Cardiac muscle cell (in vitro differentiated cells and primary cell): ENCODE measurements at places on chromosomes 3 and 15. TPM values are rescaled to one million over a fixed set of nuclear protein-coding genes. Genes with fewer than 3 reads are reported as not detected.

- peak; percentile 78 for DNase-seq
Observed at GRCh38 chr15:47987908-47988532, 132.8 kb upstream of the SLC24A5 start.

GRCh38 chr15:64875641-64876223, 34.0 kb downstream of the PLEKHO2 start:
- no peak for DNase-seq

DNA sequence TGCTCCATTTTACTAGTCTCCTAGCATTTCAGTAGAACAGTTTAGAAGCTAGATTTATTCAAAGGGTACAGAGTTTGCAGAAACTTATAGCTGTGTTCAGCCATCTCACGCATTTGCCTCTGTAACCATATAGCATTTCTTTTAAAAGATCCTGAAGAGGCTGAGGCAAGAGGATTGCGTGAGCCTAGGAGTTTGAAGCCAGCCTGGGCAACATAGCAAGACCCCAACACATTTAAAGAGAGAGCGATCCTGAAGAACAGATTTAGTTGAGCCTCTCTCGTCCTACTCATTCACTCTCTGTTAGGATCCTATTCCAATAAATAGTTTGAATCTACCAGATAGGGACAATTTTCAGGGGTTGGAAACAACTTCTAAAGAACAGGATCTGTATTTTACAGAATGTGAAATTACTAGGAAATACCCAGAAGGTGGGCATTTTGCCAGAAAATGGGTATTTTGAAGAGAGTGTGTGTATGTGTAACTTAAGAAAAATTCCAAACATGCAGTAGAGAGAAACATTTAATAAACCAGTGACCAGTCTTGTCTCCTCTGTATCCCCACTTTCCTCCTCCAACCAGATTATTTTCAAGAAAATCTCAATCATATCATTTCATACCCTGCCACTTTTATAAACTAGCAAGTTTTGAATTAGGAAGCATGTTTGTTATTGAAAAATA, 4.5 kb downstream of the EIF3J start:
- no peak for DNase-seq

GRCh38 chr3:184155644-184156521, 706 bp downstream of the DVL3 start:
- DNase-seq = peak; percentile 54

DNA sequence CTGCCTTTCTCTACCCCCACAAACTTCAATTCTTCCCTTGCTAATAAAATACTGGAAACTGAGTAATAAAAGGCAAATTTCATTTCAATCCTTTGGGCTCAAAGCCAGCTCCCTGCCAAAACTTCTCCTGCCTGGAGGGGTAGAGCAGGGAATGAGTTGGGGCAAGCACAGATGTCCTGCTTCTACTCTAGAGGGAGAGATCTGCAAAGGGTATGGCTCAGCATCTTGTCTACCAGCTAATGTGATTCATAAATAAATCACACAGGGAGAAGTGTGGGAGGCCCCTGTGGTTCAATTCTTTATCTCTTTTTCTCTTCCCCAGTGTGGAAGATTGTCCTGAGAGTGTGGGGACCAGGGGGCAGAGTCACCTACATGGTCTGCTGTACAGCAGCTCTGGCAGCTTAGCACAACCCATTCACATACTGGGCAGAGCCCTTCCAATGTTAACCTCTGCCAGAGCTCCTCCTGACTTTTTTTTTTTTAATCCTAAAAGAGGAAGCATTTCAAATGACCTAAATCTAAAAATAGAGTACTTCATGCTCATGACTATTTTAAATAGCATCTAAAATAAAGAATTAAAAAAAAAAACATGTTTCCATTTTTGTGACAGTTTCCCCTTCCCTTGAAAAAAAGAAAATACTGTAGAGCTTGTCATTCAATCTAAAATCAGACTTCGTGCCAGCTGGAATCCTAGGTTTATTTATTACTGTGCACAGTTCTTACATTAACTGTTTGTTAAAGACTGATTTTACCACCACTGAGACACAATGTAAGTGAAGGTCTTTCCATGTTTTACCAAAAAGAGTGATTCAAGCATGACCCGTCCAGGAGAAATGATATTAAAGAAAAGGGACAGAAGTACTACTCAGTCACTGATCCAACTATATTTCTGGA, 1083.7 kb upstream of the CFAP20DC start:
- no peak for DNase-seq

DNA sequence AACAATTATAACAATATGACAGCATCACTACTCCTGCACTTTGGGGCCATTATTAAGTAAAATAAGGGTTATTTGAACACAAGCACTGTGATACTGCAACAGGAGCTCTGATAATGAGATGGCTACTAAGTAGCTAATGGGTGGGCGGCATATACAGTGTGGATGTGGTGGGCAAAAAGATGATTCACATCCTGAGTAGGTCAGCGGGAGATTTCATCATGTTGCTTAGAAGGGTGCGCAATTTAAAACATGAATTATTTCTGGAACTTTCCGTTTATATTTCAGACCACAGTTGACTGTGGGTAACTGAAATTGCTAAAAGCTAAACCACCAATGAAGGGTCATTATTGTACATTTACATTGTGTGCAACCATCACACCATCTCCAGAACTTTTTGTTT, 42.3 kb downstream of the FBXO22 start:
- DNase-seq = peak; percentile 65

- no peak for DNase-seq
Observed at GRCh38 chr3:140298569-140299070, 363.6 kb downstream of the CLSTN2 start.

GRCh38 chr15:90154246-90154645, 46.9 kb upstream of the SEMA4B start:
- no peak for DNase-seq

DNA sequence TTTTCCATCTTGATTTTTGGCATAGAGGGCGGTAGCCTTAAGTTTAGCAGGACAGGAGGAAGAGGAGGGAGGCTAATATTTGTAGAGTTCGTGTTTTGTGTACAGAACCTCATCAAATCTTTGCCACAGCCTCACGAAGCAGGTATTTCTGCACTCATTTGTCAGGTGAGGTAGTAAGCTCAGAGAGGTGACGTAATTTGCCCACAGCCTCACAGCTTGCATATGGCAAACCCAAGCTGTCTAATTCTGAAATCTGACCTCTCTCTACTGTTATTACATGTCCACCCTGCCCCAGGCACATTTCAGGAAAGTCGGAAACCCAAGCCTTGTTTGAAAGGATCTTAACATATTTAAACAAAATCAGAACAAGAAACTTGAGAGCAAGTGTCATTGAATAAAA, 91.1 kb upstream of the TPM1 start:
- no peak for DNase-seq

DNA sequence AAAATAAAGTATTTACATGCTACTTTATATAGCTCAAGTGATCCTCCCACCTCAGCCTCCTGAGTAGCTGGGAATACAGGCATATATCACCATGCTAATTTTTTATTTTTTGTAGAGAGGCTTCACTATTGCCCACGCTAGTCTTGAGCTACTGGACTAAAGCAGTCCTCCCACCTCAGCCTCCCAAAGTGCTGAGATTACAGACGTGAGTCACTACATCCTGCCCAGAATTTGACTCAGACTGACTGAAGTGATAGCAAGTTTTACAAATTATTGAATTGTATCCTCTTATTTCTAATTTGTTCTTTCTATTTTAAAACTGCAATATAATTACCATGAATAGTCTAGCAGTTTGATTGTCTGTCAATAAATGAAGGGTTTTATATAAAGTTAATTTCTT, 210.3 kb upstream of the CGNL1 start:
- no peak for DNase-seq

PLA2G4E gene
- 0.06 TPM in 1 of 2 replicates, not detected in the other for total RNA-seq

ACTC1 gene
- total RNA-seq = 1,687 and 2,394 TPM in 2 replicates

FRMD5 gene
- total RNA-seq = 55.8 and 59.7 TPM in 2 replicates

NANOGP8 gene
- not detected in 2 replicates for total RNA-seq

CD200R1 gene
- 0.18 and 0.36 TPM in 2 replicates for total RNA-seq

SERPINI2 gene
- total RNA-seq = 0.57 TPM in 1 of 2 replicates, not detected in the other

STRIT1 gene
- total RNA-seq = not detected in 2 replicates
